ENCODE measurements at places on chromosomes 6 and 20.

DNA sequence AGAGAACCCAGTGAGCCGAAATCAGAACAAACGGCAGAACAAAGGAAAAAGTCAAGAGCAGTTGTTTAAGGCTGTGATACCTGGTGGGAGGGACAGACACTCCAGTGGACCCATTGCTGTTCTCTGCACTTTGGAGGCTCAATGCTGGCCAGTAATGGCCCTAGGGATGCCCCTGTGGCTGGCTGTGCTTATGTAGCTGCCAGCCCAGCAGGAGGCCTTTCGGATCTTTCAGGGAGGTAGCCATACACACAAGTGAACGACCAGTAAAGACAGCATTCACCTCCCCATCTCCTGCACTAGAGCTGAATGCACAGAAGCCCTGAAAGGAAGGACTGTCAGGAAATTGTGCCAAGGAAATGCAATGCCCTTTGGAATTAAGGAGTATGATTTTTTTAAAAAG lies 34.3 kb downstream of the GPLD1 start:
- no peak for DNase-seq

DNA sequence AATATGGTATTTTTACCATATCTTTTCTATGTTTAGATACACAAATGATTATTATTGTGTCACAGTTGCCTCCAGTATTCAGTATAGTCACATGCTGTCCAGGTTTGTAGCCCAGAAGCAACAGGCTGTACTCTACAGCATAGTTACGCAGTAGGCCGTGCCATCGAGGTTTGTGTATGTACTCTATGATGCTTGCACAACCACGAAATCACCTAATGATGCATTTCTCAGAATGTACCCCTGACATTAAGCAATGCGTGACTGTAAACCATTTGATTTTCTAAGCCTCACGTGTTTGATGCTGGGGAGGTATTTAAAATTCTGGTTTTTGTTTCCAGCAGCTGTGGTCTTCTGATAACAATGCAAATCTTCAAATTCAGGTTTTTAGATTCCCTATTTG lies 207.6 kb downstream of the UST start:
- DNase-seq = no peak

DNA sequence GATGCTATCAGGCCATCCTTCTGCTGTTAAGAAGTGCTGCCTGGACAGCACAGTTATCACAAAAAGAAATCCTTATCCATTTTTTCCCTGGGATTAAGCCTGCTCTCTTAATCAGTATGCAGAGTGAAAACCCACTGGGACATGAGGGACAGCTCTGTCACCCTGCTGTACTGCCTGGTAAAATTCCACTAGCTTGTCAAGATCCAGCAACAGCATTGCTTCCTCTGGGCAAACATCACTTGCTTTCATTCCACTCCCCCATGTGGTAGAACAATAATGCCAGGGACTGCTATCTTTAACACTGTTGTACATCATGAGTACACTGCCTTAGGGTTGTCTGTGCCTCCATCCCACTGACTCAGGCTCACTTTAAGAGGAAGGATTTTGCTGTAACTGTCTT lies 331.3 kb downstream of the KIF16B start:
- no peak for DNase-seq

- no peak for DNase-seq
Observed at GRCh38 chr6:155706341-155706740, 250.7 kb upstream of the NOX3 start.

GRCh38 chr6:109816452-109817374 lies 125.6 kb downstream of the FIG4 start:
- DNase-seq = no peak

GRCh38 chr6:583635-584034 lies 73.3 kb downstream of the HUS1B start:
- DNase-seq = no peak

DNA sequence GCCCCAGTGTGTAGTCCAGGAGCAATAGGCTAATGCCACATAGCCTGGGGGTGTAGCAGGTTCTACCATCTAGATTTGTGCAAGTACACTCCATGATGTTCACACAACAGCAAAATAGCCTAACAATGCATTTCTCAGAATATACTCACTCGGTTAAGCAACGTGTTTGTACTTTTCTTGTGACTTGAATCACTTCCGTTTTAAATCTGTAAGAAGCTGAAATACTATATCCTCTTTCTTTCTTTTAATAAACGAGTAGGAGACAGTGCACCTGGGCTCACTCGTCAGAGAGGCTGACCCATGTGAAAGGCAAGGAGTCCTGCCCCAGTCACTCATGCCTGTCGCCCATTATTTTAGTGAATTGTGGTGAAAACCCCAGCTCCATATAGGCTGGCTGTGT lies 201.6 kb downstream of the FOXA2 start:
- DNase-seq = no peak

- no peak for DNase-seq
Observed at GRCh38 chr6:26362836-26363220, 2.2 kb upstream of the BTN3A2 start.

DNA sequence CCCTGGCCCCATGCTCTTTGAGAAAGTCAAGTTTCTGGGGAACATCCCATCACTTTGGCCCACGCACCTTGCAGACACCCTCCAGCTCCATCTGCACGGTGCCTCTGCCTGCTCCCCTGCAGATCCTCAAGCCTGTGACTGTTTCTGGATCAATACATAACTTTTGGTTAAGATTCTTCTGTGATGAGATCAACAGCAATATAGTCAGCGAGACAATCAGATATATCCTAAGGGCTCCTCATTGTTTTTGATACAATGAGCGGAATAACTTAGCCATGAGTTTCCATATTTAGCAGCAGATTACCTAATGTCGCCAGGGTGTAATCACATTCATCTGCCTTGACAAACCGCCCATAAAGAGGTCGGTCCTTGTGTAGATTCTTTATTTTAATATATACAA lies 109.3 kb upstream of the MTHFD1L start:
- DNase-seq = no peak

GRCh38 chr6:5501837-5502236 lies 240.5 kb downstream of the FARS2 start:
- no peak for DNase-seq

- no peak for DNase-seq
Observed at GRCh38 chr20:48259456-48259855, 474.2 kb upstream of the SULF2 start.

All from germinal center (tissue), 1 donor.